Stimulated activated naive B cell treated with anti-CD40 and anti-IgM and Interleukin-4, amounts not matched to agents 10 μg/mL and 1 μg/mL and 100 μg/mL, for 72 hours (primary cell): ENCODE measurements at places on chromosomes 13 and 19.

GRCh38 chr19:53182202-53182601 is 11.0 kb downstream of the ZNF665 start:
- H3K36me3 ChIP-seq, result peaks cover 71% of the 10 kb centered on the region
- DNase-seq, result no peak
- no peak overlapping the region for H3K27ac ChIP-seq
- H3K4me1 ChIP-seq, result peaks cover 23% of the 10 kb centered on the region
- no peak overlapping the region for H3K4me3 ChIP-seq

GRCh38 chr13:28851422-28851821 is 31.3 kb downstream of the MTUS2 start:
- DNase-seq, result no peak
- H3K4me3 ChIP-seq, result no peak overlapping the region
- H3K27me3 ChIP-seq, result peaks cover 15% of the 10 kb centered on the region
- H3K27ac ChIP-seq, result no peak overlapping the region
- H3K36me3 ChIP-seq, result no peaks in the 10 kb centered on the region
- H3K4me1 ChIP-seq, result no peaks in the 10 kb centered on the region

DNA sequence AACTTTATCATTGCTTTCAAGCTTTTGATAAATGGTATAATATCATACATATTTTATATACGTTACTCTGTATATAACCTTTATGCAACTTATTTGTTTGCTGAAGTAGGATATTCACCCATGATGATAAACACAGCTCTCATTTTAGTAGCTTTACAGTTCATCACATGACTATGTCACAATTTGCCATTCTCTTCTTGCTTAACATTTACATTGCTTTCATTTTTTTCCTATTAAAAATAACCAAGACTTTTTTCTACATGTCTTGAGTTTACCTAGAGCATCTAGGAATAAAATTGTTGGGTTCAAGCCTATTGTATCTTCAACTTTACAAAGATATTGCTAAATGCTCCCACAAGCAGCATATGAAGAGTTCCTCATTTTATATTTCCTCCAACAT is 54.0 kb downstream of the KCNRG start:
- no peak overlapping the region for H3K4me3 ChIP-seq
- peaks cover 20% of the 10 kb centered on the region for H3K36me3 ChIP-seq

DNA sequence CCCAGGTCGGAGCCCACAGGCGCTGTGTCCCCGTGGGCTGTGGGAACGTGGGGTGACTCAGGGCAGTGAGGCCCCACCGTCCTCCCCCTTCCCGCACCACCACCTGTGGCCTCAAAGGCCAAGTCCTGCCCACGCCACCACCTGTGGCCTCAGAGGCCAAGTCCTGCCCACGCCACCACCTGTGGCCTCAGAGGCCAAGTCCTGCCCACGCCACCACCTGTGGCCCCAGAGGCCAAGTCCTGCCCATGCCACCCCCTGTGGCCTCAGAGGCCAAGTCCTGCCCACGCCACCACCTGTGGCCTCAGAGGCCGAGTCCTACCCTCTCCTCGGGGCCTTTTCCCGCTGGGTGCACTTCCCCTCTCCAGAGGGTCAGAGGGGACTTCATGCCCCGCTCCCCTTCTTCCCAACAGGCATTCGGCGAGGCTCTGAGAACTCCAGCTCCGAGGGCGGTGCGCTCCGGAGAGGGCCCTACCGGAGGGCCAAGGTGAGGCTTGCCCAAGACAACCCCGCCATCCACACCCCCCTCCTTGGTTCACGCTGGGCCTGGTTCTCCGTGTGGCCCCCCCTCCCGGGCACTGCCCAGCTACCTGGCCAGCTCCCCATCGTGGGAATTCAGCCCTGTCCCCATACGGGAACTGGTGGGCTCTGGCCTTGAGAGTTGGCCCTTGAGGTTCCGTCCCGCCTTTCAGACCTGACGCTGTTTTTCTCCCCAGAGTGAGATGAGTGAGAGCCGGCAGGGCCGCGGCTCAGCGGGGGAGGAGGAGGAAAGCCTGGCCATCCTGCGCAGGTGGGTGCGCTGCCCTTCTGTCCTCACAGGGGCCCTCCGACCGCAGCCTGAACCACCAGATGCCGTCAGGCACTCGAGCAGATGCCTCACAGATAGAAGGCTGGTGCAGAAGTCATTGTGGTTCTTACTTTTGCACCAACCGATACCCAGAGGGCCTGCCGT is 27.4 kb upstream of the F7 start:
- H3K27me3 ChIP-seq, result no peaks in the 10 kb centered on the region
- H3K36me3 ChIP-seq, result peaks cover 28% of the 10 kb centered on the region
- no peak overlapping the region for H3K4me3 ChIP-seq
- H3K27ac ChIP-seq, result no peak overlapping the region
- DNase-seq, result no peak

- no peaks in the 10 kb centered on the region for H3K27me3 ChIP-seq
- H3K27ac ChIP-seq, result no peak overlapping the region
- peaks cover 25% of the 10 kb centered on the region for H3K36me3 ChIP-seq
Observed at GRCh38 chr13:41058295-41059070, 2.8 kb upstream of the WBP4 start.

- H3K27ac ChIP-seq, result no peak overlapping the region
- DNase-seq, result no peak
- H3K4me3 ChIP-seq, result no peak overlapping the region
- H3K27me3 ChIP-seq, result no peaks in the 10 kb centered on the region
- peaks cover 12% of the 10 kb centered on the region for H3K36me3 ChIP-seq
Observed at GRCh38 chr13:45512098-45512496, 47.4 kb downstream of the COG3 start.

DNA sequence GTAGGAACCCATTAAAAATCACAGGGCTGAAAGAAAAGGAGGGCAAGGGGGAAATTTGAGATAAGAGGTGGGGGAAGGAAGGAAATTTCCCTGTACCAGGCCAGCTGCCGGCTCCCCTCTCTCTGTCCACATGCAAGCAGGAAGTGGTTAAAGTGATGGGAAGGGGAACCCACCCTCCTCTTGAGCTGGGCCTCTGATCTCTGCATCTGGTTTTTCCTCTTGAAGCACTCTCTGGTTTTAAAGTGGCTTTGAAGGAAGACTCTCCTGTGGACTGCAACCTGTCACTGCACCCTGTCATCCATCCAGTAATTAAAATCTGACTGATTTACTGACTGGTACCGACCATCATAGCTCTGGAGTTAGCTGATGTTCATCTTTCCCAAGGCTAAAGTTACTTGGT is 239.6 kb downstream of the TSHZ3 start:
- H3K27me3 ChIP-seq, result peaks cover 9% of the 10 kb centered on the region
- no peaks in the 10 kb centered on the region for H3K36me3 ChIP-seq
- no peaks in the 10 kb centered on the region for H3K4me1 ChIP-seq
- no peak for DNase-seq

- no peak overlapping the region for H3K4me3 ChIP-seq
- DNase-seq, result no peak
- no peaks in the 10 kb centered on the region for H3K27me3 ChIP-seq
- H3K36me3 ChIP-seq, result peaks cover 66% of the 10 kb centered on the region
- H3K4me1 ChIP-seq, result no peaks in the 10 kb centered on the region
- no peak overlapping the region for H3K27ac ChIP-seq
Observed at GRCh38 chr19:36987091-36987490, 71.0 kb downstream of the ZNF568 start.

- H3K4me1 ChIP-seq, result no peaks in the 10 kb centered on the region
- no peaks in the 10 kb centered on the region for H3K27me3 ChIP-seq
- no peak for DNase-seq
Observed at GRCh38 chr13:38636073-38636472, 50.8 kb upstream of the FREM2 start.

- H3K27ac ChIP-seq, result no peak overlapping the region
- H3K4me1 ChIP-seq, result no peaks in the 10 kb centered on the region
- no peaks in the 10 kb centered on the region for H3K27me3 ChIP-seq
- H3K4me3 ChIP-seq, result no peak overlapping the region
- no peaks in the 10 kb centered on the region for H3K36me3 ChIP-seq
Observed at GRCh38 chr13:67574320-67575233, 344.4 kb upstream of the PCDH9 start.

DNA sequence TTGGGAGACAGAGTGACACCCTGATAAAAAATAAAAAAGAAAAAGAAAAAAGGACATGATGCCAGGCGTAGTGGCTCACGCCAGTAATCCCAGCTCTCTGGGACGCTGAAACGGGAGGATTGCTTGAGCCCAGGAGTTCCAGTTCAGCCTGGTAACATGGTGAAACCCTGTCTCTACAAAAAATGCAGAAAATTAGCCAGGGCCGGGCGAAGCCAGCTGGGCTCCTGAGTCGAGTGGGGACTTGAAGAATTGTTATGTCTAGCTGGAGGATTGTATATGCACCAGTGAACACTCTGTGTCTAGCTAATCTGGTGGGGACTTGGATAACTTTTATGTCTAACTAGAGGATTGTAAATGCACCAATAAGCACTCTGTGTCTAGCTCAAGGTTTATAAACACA is 32.3 kb downstream of the TMPRSS9 start:
- no peak for DNase-seq
- no peak overlapping the region for H3K27ac ChIP-seq
- peaks cover 31% of the 10 kb centered on the region for H3K4me1 ChIP-seq
- H3K4me3 ChIP-seq, result no peak overlapping the region
- H3K36me3 ChIP-seq, result no peaks in the 10 kb centered on the region

DNA sequence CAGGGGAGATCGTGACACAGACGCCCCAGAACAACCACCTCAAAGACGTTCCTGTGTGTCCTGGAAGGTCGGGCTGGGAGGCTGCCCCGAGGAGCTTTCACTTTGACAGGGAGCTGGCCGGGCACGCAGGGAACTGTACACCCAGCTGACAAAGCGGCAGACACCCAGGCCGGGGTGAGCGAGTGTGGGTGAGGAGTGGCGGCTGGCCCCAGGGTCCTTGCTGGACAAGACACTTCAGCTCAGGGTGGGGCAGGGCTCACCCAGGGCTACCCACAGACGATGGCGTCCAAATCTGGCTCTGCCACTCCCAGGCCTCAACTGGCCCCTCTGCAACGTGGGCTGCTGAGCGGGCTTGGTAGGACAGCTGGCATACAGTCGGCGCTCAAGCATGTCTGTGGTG is 2.0 kb downstream of the FGF22 start:
- peak overlapping the region; percentile 23 for H3K4me3 ChIP-seq
- H3K36me3 ChIP-seq, result peaks cover 27% of the 10 kb centered on the region
- H3K4me1 ChIP-seq, result peaks cover 13% of the 10 kb centered on the region

- no peaks in the 10 kb centered on the region for H3K27me3 ChIP-seq
- peaks cover 6% of the 10 kb centered on the region for H3K36me3 ChIP-seq
- no peak for DNase-seq
- H3K27ac ChIP-seq, result peak overlapping the region; percentile 53
- no peak overlapping the region for H3K4me3 ChIP-seq
- H3K4me1 ChIP-seq, result peaks cover 18% of the 10 kb centered on the region
Observed at GRCh38 chr13:39776439-39776838, 121.0 kb downstream of the COG6 start.

GRCh38 chr13:112054616-112055015 is 12.3 kb upstream of the SOX1 start:
- DNase-seq, result no peak
- no peaks in the 10 kb centered on the region for H3K4me1 ChIP-seq
- H3K36me3 ChIP-seq, result peaks cover 2% of the 10 kb centered on the region
- peak overlapping the region; percentile 85 for H3K27ac ChIP-seq
- peaks cover 77% of the 10 kb centered on the region for H3K27me3 ChIP-seq

GRCh38 chr19:35272122-35272719 is 3.5 kb downstream of the USF2 start:
- peaks cover 28% of the 10 kb centered on the region for H3K4me1 ChIP-seq
- H3K4me3 ChIP-seq, result peak overlapping the region; percentile 68
- H3K27me3 ChIP-seq, result no peaks in the 10 kb centered on the region
- DNase-seq, result no peak
- peaks cover 55% of the 10 kb centered on the region for H3K36me3 ChIP-seq

DNA sequence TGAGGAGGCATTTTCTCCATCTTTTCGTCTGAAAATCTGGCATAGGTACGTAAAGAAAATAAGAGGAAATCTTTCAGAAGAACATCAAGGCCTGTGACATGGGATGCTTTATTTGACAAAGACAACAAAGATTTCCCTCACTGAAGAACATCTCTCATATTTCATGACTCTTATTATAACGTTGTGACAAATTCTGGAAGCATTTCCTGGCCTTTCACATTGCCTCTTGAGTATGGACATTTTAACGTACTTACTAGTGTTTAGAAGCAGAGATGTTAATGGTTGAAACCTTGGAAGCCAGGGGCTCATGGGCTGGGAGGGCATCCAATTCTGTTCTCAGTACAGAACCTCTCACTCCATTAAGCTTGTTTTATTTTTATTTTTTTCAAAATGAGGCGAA is 210.8 kb downstream of the DCT start:
- H3K4me3 ChIP-seq, result no peak overlapping the region
- H3K27me3 ChIP-seq, result no peaks in the 10 kb centered on the region
- H3K36me3 ChIP-seq, result no peaks in the 10 kb centered on the region
- no peaks in the 10 kb centered on the region for H3K4me1 ChIP-seq
- no peak overlapping the region for H3K27ac ChIP-seq

DNA sequence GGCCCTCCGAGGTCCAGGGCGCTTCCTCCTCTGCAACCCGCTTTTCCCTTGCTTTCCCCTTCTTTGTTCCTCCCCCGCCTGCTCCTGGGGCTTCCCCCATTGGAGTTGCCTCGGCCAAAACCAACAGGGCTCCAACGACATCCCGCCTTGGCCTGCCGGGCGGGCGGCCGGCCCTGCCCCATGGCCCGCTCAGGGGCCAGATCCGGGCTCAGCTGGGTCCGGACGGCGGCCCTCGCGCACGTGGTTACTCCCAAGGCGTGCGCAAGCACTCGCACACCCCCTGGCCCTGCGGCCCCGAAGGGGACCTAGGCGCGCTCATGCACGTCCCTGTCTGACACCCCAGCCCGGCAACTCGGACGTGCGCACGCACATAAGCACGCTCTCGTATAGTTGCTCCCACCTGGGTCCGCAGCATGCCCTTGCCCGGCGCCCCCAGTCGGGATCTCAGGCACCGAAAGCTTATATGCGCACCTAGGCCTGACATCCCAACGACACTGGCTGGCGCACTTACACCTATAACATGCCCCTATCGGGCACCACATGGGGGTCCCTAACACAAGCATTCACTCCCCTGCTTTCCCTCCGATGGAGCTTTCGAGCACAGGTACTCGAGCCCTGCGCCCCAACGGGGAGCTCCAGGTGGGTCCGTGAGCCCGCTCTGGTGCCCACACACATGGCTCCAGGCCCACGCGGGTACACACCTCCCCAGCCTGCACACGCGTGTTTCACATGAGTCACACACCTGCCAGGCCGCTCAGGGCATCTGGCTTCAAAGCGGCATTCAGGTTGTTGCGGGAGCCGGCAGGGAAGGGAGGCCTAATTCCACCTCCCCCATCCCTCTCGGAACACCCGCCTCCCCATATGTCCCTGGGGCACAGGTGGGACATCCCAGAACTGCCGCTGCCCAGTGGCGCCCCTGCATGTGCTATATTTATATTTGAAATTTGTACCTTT is 15.0 kb downstream of the NFIX start:
- peak overlapping the region; percentile 46 for H3K4me3 ChIP-seq
- H3K27me3 ChIP-seq, result peaks cover 50% of the 10 kb centered on the region
- peaks cover 51% of the 10 kb centered on the region for H3K4me1 ChIP-seq
- DNase-seq, result no peak

DNA sequence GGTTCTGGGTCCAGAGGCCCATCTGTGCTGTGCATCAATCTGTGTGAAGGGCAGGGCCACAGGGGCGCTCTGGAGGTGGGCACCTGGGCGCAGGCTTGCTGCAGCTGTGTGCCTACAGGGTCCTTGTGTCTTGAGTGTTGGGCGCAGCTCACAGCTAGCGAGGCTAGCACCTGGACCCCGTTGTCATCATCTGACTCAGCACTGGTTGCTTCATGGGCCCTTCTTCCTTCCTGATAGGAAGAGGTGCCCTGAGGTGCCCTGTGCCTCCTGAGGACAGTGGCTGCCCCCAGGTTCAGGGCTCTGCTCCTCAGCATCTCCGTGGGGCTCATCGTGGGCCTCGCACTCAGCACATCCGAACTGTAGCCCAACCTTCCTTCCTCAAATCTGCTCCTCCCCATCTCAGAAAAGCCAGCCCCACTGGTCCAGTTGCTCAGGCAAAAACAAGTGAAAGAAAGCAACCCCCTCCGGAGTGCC is 54.8 kb downstream of the GATAD2A start:
- H3K4me1 ChIP-seq, result peaks cover 82% of the 10 kb centered on the region
- peak overlapping the region; percentile 86 for H3K4me3 ChIP-seq
- no peak for DNase-seq
- H3K27ac ChIP-seq, result peak overlapping the region; percentile 96
